Dermis blood vessel endothelial cell (primary cell): ENCODE measurements at places on chromosomes 2 and 18. TPM values are rescaled to one million over a fixed set of nuclear protein-coding genes. Genes with fewer than 3 reads are reported as not detected.

GRCh38 chr2:109594246-109594885 lies 19.4 kb downstream of the SEPTIN10 start:
- no peak for DNase-seq

- peak; percentile 40 for DNase-seq
Measured at GRCh38 chr2:106030287-106031268, 163.5 kb downstream of the UXS1 start.

DNA sequence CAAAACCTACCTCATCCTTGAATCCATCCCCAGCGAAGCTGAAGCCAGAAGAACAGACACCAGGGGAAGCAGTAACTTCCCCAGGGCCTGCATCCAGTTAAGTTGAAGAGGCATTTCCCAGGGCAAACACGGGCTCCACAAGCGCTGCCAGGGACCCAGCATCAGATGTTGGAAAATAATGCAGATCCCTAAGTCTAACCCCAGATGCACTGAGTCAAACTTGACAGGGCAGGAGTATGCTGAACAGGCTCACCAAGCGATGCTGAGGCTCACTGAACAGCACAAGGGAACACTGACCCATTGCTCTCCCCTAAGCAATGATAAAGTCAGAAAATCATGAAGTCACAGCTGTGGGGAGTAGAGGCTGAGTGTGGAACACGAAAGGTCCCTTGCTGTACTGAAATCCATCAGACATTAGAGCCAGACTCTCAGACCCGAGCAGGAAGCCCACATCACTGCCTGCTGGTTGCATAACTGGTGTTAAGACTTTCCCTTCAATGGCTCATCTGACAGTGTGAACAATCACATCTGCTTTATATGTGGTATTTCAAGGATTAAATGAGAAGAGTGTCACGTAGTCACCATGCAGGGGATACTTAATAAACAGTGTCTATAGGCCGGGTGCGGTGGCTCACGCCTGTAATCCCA lies 36.2 kb downstream of the TNS1 start:
- no peak for DNase-seq

GRCh38 chr18:38520786-38521185 lies 955.2 kb upstream of the CELF4 start:
- DNase-seq = no peak

- DNase-seq = no peak
Measured at GRCh38 chr2:197135806-197136205, 174.8 kb downstream of the ANKRD44 start.

CFAP221 gene
- 0.17 TPM in 1 of 2 replicates, not detected in the other for total RNA-seq

POMC gene
- total RNA-seq = 2.8 and 3.2 TPM in 2 replicates

GRCh38 chr2:234703258-234703657 lies 206.4 kb upstream of the ARL4C start:
- DNase-seq = no peak

- DNase-seq = peak; percentile 48
Measured at GRCh38 chr2:86249579-86250391, 50.5 kb downstream of the MRPL35 start.

DNA sequence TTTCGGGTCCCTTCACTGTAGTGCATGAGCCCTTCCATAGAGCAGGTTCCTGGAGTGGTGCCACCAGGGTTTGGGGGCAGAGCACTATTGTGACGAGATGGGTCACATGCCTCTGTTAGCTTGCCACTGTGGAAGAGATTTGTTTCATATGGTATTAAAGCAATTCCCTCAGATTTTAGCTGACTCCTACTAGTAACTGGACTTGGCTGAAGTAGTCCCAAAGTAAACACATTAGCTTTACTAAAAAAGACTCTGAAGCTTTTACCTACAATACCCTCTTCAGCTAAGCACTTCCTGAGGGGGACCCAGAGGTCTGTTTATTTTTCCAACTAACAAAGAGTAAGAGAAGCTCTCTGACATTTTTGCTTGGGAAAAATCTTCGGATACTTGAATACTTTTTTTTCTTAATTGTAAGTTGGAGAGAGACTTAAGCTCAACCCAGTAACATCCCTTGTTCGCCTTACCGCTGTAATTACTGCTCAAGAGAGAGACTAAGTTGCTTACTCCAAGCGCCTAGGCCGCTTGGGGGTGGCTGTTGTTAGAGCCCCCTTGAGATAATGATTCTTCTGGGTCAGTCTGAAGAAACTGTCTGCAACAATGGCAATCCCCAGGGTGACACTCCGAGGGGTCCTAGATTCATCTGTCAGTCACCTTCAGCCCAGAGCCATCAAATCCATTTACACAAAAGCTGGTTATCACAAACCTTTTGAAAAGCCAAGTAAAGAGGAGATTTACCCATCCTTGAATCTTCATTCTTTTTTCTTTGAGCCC lies 177.4 kb downstream of the FIGN start:
- DNase-seq = no peak

MC5R gene
- total RNA-seq = not detected in 2 replicates

DNA sequence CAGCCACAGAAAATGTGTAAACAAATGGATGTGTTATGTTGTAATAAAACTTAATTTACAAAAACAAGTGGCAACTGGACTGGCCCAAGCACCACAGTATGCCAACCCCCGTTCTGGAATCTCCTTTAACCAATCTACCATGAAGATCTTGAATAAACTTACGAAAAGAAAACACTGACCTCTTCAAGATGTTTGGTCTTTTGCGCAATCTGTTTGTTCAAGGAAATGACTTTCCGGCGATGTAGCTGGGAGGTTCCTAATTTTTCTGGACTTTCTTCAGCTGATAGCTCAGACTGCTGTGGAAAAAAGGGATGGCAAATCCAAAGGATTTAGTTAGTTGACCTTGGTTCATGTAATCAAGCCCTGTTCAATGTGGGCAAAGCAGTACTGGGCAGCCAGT lies 55.7 kb downstream of the CCDC93 start:
- peak; percentile 77 for DNase-seq

DNA sequence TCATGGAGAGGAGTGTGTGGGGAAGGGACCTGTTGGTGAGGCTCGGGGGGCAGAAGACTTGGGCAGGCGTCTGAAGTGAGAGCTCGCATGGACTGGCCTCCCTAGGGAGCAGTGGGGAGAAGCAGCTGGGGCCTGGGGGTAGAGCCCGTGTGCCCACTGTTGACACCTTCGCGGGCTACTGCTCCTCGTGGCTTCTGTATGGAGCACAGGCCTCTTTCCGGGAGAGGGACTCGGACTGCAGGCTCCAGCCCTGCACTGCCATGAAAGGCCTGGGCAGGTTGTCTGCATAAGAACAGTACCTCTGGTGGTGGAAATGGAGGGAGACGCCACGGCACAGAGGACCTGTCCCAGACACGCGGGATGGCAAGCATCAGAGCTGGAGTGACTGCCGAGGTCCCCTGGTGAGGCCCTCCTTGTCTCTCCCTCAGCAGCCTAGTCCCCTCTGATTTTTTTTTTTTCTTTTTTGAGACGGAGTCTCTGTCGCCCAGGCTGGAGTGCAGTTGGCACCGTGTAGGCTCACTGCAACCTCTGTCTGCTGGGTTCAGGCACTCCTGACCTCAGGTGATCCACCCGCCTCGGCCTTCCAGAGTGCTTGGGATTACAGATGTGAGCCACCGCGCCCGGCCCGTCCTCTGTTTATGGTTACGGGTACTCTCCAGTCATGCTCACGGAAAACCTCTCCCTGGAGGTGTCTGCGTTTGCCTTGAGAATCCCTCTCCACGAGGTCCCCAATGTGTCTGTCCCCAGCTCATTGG lies 44.7 kb upstream of the PTMA start:
- no peak for DNase-seq
